ENCODE measurements at places on chromosomes 5 and 9.

DNA sequence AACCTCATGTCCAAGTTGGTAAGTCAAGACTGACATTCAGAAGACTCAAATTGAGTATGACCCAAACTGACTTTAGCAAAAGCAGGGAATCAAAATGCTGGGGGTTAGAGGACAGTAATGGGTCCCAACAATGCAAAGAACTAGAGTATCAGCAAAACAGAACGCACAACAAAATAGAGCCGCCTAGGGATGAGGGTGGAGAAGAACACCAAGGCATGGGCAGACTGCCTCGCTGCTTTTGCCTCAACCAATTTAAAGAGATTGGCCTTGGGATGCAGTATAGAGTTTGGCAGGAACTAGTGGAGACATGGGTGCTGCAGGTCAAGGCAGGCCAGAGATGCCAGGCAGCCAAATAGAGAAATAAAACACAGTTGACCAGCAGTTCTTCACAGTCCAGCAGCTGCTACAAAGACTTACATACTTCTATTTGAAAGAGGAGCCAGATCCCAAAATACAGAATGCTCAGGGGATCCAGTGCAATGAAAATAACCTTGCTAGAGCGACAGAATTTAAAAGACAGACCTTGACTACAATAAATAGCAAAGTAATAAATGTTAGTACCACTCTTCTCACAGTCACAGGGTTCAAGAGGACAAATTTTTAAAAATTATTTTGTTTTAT is 83.9 kb upstream of the NIPBL start:
- DNase-seq: no peak

- DNase-seq: no peak
These were observed 719.3 kb downstream of the NR2F1-AS1 start for GRCh38 chr5:92861531-92862285.

DNA sequence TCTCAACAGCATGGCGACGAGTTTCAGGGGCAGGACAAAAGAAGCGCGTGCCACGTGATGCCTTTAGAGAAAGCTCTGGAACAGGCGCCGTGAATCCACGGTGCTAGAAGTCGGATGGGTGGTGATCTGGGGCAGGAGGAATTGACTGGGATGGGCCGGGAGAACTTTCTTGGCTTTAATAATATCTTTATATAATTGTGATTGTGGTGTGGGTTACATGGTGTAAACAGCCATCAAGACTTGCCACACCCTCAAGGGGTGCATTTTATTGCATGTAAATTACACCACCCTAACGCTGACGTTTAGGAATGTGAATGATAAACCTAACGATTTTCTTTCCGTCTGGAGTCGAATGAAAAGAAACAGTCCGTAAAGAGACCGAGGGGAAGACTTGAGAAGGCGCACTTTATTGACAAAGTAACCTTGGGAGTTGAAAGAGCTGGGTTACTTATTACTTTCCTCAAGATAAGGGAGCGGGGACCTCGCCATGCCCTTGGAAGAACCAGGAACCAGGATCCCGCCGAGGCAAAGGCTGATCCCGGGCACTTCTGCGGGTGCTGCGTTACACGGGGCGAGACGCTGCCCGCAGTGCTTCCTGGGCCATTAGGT is 8.5 kb downstream of the NRARP start:
- DNase-seq: no peak

DNA sequence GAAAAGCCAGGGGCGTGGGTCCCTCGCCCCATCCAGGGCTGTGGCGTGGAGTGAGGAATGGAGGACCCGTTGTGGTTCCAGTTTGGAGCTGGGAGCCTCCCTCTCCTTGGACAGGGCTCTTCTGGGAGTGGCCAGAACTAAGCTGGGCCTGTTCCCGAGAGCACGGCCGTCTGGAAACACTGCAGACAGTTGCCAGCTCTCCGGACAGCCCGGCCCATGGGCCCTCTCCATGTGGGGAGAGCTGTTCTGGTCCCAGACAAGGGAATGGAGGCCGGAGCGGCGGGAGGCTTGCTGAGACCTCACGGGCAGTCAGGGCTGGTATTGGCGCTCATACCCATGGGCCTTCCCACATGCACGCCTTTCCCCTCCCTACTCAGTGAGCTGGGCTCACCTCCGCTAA is 45.2 kb upstream of the FCN2 start:
- DNase-seq: no peak

DNA sequence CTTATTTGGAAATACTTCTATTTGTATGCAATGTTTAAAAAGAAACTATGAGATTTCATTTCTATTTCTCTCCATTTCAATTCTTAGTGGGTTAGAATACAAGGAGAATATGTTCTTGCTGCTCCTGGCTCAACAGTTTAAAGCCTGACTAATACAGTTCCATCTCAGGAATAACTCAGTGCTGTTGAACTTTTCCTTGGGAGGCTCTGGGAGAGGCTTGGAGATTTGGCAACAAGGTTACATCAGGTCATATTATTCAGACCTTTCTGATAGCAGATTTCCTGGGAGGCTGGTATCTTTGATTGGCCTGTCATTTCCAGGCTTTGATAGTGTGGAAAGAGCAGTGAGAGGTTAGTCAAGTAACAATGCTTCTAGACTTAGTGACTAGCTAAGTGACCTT is 481.7 kb upstream of the KLF4 start:
- DNase-seq: no peak

GRCh38 chr5:68251386-68251785 is 35.8 kb downstream of the PIK3R1 start:
- DNase-seq: no peak

DNA sequence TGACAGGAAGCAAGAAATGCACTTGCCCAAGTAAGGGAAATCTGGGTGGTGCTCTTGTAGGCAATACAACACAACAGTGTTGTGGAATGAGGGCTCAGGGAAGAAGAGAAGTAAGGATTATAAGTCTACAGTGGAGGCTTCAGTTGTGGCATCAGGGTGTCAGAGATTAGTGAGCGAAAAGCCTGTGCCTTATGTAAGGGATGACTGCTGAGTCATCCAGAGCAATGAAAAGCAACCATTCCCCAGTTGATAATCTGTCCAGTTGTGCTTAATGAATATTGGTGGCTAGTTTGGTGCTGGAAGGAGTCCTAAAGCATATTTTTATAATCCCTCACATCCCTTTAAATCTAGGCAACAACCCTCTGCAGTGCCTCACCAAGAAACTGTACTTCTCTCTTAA is 42.0 kb downstream of the FBXO38 start:
- no peak for DNase-seq

DNA sequence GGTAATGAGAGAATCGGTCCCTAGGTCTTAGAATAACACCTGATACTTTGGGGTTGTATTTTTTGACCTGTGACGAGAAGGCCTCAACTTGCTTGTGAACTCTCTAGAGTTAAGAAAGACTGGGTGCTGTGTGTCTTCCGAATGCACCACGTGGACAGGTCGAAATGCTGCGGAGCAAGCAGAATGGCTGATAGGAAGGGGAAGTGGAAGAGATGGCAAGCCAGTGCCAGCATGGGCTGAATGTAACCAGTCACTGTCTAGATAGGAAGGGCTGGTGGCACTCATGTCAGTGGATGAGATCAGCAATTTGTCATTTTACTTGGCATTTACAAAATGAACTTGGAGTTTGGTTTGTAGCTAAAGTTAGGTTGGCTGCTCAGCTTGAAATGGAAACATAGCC is 5.6 kb downstream of the OTULINL start:
- no peak for DNase-seq

- no peak for DNase-seq
These were observed 55.2 kb upstream of the TMEM215 start for GRCh38 chr9:32728181-32728580.

- DNase-seq: no peak
These were observed 97.7 kb downstream of the SLC1A3 start for GRCh38 chr5:36704131-36704530.

- no peak for DNase-seq
These were observed 178.3 kb downstream of the HSPA4 start for GRCh38 chr5:133229931-133230664.

DNA sequence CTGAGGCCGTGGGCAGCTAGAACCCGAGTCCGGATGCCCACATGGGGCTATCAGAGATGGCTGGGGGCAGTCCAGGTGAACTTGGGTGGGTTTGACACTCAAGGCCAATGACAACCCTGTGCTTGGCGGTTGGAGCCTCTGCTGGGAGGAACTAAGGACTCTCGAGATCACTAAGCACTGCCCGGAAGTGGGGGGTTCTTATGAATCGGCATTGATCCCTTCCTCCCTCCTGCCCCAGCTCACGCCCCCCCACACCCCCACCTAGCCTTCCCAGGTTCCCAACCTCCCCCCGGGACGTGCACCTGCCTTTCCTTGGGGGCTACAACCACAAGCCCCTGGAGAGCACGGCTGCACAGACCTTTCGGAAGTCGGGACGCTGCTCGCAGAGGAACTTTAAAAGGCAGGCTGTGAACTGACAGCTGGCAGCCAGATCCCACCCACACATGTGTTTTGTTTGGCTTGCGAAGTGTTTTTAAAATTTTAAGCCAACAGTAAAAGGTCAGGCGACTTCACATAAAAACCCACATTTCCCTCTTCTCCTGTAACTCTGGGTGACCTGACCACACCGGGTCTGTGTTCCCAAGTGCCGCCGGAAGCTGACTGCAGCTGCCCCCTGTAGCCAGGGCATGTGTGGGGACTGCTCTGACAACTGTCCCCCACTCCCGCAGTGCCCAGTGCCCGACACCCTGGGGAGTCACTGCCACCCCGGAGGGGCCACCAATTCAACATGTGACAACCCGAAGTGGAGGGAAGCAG is 5.1 kb upstream of the RALGDS start:
- no peak for DNase-seq

- no peak for DNase-seq
These were observed 566.9 kb upstream of the CDH6 start for GRCh38 chr5:30626557-30626956.

- no peak for DNase-seq
These were observed 17.2 kb upstream of the WNK2 start for GRCh38 chr9:93166699-93167098.

Measured in endothelial cell (in vitro differentiated cells).